Karpas-422 (cell line): ENCODE measurements at places on chromosomes 7 and 10. TPM values are rescaled to one million over a fixed set of nuclear protein-coding genes. Genes with fewer than 3 reads are reported as not detected.

The CPA2 gene
- total RNA-seq: not detected in 2 replicates

The GRID2IP gene
- total RNA-seq: not detected in 2 replicates

DNA sequence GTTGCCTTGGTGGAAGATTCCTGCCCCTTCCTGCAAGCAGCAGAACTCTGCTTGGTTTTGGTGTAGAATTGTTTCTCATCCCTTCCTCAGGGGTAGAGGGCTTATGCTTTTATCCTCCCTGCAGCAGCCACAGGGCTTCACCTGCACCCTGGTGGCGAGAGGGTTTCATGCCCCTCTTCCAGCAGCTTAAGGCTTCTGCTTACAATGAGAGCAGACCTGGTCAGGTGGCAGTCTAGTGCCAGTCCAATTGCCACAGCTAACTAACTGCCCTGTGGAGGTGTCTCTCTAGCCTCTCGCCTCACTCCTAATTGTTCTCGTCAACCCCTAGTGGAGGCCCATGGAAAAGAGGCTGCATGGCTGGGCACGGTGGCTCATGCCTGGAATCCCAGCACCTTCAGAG lies 19.3 kb downstream of the ACBD7 start:
- peak; percentile 45 for DNase-seq
- no peaks in the 10 kb centered on the region; the same call in 1 of the 2 replicates for H3K27me3 ChIP-seq
- no peak overlapping the region for H3K4me3 ChIP-seq
- H3K36me3 ChIP-seq: no peaks in the 10 kb centered on the region
- H3K4me1 ChIP-seq: no peaks in the 10 kb centered on the region

The CWF19L1 gene
- total RNA-seq: 40.8 and 47.2 TPM in 2 replicates
